ENCODE measurements at places on chromosomes 6 and 20.

DNA sequence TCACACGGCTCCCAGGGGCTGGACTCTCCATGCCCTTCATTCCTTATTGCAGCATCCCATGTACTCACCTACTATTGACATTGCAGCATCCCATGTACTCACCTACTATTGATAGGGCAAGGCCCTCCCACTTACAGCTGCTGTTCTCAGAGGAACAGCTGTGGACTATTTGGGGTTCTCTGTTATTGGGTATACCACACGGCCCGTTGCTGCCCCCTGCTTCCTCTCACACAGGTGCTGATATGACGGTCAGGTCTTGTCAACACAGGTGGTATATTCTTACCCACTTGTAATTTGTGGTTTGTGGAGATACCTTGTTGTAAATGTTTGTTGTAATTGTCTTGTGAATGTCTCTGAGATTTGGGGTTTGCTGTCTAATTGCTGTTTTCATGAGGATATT is 18.8 kb downstream of the ALDH5A1 start:
- DNase-seq, result no peak

GRCh38 chr20:50467718-50468356 is 42.3 kb upstream of the PTPN1 start:
- no peak for DNase-seq

- DNase-seq, result no peak
These were observed 113.0 kb downstream of the DST start for GRCh38 chr6:56529594-56530191.

DNA sequence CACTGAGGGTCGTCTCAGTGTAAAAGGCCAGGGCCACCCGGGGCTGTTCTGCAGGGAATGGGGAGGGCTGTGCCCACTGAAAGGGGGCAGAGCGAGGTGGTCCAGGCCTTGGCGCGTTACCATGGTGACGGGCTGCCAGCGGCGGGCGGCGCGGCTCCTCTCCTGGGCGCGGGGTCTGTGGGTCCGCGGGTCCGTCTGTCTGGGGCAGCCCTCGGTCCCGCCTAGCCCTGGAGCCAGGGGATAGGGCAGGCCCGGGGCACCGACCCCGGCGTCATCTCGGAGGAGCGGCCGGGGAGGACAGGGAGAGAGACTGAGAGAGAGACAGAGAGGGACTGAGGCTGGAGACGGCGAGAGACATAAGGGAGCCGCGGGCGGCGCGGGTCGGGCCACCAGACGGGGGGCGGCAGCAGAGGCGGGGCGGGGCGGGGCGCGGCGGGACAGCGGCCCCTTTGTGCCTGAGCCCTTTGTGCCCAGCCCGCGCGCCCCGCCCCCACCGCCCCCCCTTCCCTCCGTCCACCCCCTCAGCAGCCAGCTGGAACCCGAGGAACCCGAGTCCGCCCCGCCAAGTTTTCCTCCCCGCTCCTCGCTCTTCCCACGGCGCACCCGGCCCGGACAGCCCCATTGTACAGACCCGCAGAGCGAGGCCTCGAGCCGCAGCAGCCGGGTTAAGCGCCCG is at the start of gene KIAA1755:
TSS of gene KIAA1755 (minus strand) at position 358 of the 676 bp plus-strand sequence. CDS start at position 123, 235 bp downstream.
- no peak for DNase-seq

GRCh38 chr6:127182501-127182900 is 64.0 kb downstream of the RSPO3 start:
- no peak for DNase-seq

- no peak for DNase-seq
These were observed 140.9 kb upstream of the MOCS1 start for GRCh38 chr6:40075056-40075590.

GRCh38 chr6:149055195-149055899 is 262.2 kb upstream of the TAB2 start:
- no peak for DNase-seq

GRCh38 chr20:36624944-36625324 is 19.4 kb downstream of the RAB5IF start:
- no peak for DNase-seq

GRCh38 chr6:26363882-26364701 is 906 bp upstream of the BTN3A2 start:
- no peak for DNase-seq

GRCh38 chr6:134739299-134740026 is 210.4 kb downstream of the ALDH8A1 start:
- no peak for DNase-seq

- no peak for DNase-seq
These were observed 74.6 kb downstream of the EPM2A start for GRCh38 chr6:145660676-145661075.

Data from stimulated activated CD8-positive, alpha-beta memory T cell treated with anti-CD3 and anti-CD28 coated beads, Interleukin-2, amount 100 ng/mL, for 1 hour (primary cell).